ENCODE measurements at places on chromosomes 12 and 14.

GRCh38 chr12:1978078-1978862 is 26.0 kb downstream of the DCP1B start:
- no peak for DNase-seq

DNA sequence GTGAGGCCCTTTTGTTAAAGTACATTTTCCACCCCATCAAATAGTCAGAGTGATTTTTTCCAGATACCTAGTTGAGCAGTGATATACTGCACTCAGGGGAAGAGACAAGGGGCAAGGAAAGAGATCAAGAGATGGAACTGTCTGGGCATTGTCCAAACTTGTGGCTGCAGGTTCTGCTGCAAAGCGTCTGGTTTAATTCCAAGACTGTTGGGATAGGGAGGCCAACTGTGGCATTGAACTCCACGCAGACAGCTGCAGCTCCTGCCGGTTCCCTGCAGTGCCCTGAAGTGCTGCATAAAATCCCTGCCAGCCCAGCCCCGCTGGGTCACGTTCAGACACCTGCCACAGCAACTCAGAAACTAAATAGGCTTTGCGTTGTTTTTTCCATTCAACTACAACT is 30.5 kb downstream of the RPH3A start:
- no peak for DNase-seq

GRCh38 chr14:65770681-65771080 is 358.2 kb downstream of the FUT8 start:
- DNase-seq, result no peak

DNA sequence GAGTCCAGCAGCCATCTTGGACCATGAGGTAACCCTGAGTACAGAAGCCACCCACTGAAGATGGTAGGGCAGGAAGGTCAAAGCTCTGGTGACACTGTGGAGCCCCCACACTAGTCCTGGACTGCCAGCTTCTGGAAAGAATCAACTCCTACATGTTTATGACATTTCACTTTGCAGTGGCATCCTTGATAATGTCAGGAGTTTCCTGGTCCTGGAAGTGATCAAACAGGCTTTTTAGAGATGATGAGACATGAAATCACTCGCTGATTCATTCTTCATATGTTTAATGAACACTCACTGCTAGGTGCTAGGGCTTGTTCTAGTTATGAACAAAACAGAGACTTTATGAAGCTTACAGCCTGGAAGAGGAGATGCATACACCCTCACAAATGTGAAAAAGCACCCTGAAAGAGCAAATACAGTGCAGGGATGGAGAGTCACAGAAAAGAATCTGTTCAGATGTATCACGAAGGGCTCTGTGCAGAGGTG is 15.8 kb upstream of the HNF1A start:
- no peak for DNase-seq

DNA sequence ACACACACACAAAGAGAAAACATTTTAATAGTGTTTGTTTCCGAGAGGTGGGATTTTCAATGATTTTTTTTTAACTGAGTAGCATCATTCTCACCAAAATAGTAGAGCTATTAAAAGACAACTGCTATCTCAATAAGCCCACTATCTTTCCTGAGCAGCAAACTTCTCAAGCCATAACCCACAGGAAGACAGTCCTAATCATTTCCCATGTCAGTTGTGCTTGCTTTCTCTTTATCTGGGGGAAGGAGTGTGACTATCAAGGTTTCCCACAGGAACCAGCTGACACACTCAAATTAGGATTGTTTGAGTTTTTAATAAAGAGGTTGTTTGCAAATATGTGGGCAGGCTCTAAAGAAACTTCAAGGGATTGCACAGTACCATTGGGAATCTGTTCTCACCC is 4.9 kb upstream of the MAX start:
- DNase-seq, result no peak

- no peak for DNase-seq
Observed at GRCh38 chr12:80636832-80637231, 70.6 kb upstream of the MYF6 start.

DNA sequence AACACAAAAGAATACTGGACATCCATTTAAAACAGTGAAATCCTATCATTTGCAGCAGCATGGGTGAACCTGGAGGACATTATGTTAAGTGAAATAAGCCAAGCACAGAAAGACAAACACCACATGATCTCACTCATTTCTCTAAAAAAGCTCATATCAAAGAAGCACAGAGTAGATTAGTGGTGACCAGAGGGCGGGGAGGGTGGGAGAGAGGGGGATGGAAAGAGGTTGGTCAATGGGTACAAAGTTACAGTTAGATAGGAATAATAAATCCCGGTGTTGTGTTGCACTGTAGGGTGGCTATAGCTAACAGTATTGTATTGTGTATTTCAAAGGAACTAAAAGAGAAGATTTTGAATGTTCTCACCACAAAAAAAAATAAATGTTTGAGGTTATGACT is 52.4 kb downstream of the DUSP6 start:
- DNase-seq, result no peak

- DNase-seq, result no peak
Observed at GRCh38 chr12:8675591-8676036, 13.0 kb upstream of the MFAP5 start.

GRCh38 chr12:58452546-58452945 is 467.8 kb downstream of the LRIG3 start:
- no peak for DNase-seq

DNA sequence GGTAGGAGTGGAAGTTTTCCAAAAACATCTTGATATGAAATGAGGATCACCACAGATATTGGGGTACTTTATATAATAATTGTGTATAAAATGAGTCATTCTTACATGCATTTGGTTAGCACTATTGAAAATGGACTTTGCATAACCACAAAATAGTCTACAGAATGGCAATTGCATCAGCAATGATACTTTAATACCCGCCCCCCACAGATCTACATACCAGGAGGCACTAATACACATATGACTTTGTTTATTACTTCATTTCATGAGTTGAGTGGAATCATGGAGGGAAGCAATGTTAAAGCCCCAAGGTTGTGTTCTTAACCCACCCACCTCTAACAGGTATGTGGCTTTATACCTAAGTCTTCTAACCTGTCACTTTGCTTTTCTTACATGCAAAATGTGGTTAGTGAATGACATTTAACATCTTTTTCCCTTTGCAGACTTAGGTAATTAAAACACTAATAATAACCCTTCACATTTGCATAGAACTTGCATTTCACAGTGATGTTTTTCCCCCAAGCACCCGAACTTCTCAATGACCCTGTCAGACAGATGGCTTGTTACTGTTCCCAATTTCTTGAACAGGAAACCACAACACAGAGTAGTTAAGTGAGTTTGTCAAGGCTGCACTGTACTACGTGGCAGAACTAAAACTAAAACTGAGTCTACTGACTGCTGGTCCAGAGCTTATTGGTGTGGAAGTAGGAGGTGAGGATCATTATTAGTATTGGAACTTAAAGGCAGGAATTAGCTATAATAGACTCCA is 101.9 kb downstream of the NPAS3 start:
- DNase-seq, result no peak

- DNase-seq, result no peak
Observed at GRCh38 chr14:95258754-95259593, 60.7 kb downstream of the CLMN start.

DNA sequence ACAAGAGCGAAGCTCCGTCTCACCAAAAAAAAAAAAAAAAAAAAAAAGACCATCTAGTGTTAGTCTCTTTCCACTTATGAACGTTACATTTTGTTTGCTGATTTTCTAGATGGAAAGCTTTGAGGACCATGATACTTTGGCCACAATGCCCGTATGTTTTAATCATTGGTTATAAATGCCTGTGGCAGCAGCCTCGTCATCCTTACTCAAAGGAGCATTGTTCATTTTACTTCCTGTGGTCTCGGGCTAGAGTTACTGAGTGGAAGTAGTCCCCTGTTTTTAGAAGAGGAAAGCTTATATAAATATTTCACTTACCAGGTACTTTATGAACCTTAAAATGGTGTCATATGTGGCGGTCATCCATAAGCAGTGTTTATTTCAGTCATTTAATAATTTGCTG is 359.9 kb downstream of the AEBP2 start:
- DNase-seq, result no peak

DNA sequence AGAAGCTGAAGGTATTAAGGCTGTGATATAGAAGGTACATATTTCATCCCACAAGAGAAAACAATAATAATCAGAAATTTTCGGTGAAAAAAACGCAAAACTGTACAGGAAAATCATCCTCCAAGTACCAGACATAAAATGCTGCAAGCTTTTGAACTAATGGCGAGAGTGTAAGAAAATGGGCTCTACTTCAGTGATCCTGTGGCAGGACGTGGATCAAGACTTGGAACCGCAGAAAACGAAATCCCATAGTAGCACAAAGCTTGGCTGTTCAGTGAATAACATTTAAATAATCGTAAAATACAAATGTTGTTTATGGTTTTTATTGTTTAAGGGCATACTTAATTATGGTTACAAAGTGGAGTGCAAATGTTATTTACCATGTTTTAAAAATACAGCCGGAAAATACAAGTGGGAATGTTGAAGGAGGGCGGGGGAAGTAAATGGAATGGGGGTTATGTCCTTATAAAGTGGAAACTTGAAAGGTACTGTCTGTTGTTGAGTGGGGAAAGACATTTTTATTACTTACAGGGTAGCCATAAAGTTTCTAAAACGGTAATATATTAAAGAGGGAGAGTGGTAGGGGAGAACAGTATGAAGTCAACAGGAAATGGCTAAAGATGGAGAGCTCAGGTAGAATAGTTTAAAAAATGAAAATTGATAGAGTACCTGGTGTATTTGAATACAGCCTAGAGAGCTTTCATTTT is 1.1 kb downstream of the SMIM10L1 start:
- no peak for DNase-seq

GRCh38 chr12:56872366-56872765 is 61.8 kb downstream of the SDR9C7 start:
- no peak for DNase-seq

GRCh38 chr12:54352891-54353874 is 11.1 kb downstream of the GPR84 start:
- DNase-seq, result no peak

DNA sequence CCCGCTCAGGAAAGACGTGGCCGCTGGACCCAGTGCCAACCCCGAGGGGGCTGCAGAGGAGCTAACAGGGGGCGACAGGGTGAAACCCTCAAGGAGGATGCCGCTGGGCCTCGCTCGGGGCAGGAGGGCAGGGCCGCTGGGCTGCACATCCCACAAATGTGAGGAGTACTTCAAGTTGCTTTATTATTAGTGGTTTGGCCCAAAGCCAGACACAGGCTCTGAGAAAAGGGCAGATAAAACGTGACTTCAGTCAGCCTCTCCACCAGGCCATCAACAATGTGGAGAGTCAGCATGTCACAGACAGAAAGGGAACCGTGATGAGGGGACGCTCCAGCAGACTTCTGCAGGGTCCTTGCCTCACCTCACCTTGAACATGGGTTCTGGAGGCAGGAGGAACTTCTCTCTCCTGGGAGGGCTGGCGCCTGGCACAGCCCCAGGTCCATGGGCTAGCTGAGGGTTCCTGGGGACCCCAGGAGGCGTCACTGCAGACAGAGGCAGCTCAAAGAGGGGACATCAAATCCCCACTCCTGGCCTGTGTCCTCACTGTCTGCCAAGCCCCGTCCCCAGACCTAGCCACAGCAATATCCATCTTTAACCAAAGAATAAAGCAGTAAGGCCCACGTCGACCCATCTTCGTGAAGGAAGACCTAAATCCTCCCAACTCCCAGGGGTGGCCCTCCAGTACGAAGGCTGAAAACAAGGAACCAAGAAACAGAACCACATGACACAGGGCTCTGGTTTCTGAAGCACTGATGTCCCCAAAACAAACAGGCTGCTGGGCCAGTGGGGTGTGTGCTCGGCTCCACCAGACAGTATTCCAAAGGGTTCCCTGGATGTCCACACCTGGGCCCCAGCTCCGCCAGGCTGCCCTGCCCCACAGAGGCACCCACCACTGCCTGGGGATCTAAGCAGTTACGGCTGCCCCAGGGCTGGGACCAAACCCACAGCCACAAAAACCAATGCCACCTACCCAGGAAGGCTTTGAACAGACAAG is 35.1 kb downstream of the CCDC85C start:
- no peak for DNase-seq

DNA sequence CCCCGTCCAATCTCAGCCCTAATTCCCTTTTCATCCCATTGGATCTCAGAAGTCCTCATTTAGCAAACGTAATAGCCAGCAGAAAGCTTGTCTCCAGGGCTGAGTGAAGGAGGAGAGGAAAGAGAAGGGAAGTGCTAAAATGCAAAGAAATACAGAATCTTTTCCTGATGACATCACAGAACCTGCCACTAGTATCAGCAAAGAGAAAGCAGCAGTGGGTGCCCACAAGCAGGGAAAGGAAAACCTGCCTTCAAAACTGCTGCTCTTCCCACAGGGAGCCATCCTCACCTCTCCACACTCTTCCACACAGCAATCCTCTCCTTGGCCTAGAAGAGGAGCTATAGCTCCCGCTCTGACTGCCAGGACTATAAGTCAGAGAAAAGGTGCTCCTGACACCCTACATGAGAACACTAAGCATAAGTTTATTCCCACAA is 11.3 kb downstream of the MED13L start:
- DNase-seq, result no peak

- no peak for DNase-seq
Observed at GRCh38 chr12:121214855-121215745, 5.2 kb downstream of the P2RX4 start.

GRCh38 chr14:103223818-103224352 is 100.6 kb downstream of the TNFAIP2 start:
- DNase-seq, result no peak

DNA sequence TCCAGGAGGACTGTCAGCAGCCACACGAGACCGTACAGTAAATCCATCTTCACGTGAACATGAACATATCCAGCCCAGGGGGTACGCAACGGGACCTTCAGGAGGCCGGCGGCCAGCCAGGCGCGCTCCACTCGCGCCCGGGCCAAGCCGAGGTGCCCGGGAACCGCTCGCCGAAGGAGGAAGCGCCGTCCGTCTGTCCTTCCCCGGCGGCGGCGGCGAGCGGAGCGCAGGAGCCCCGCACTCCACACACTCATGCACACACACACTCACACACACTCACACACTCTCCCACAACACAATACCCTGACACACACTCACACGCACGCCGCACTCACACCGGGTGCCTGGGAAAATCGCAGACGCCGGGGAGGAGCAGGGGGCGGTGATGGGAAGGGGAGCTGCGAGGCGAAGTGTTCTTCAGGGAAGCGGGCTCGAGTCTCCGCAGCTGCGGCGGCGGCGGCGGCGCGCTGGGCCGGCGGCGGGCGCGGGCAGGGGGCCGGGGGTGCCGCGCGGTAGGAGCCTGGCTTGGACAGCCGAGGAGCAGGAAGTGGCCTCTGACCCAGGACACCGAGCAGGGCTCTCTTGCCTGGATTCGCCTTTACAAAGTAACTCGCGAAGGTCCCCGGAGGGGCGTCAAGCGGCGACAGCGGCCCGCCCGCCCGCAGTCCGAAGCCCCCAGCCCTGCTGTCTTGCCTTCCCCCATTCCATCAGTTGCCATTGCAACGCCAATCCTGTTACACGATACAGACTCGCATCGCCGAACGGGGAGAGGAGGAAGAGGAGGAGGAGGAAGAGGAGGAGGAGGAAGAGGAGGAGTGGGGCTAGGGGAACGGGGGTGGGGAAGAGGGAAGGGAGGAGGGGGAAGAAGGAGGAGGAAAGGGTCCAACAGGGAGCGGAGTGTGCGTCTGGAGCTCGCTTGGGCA is 601 bp downstream of the MDGA2 start:
- no peak for DNase-seq

GRCh38 chr12:62758216-62758615 is 176.7 kb downstream of the PPM1H start:
- DNase-seq, result no peak

GRCh38 chr12:132702640-132703039 is 8.0 kb upstream of the PGAM5 start:
- DNase-seq, result no peak

GRCh38 chr14:52043690-52044089 is 25.2 kb downstream of the NID2 start:
- DNase-seq, result no peak

- DNase-seq, result no peak
Observed at GRCh38 chr12:19058235-19059021, 71.1 kb upstream of the PLEKHA5 start.

Data from SIG-M5 (cell line).